GM23248 (cell line): ENCODE measurements at places on chromosomes 7 and 10. TPM values are rescaled to one million over a fixed set of nuclear protein-coding genes. Genes with fewer than 3 reads are reported as not detected.

GRCh38 chr7:2282185-2282751, 32.0 kb downstream of the SNX8 start:
- H3K27me3 ChIP-seq, result no peaks in the 10 kb centered on the region
- H3K4me3 ChIP-seq, result no peak overlapping the region
- peaks cover 12% of the 10 kb centered on the region; the same call in 1 of the 2 replicates for H3K4me1 ChIP-seq
- no peak overlapping the region for H3K27ac ChIP-seq
- H3K36me3 ChIP-seq, result no peaks in the 10 kb centered on the region

DNA sequence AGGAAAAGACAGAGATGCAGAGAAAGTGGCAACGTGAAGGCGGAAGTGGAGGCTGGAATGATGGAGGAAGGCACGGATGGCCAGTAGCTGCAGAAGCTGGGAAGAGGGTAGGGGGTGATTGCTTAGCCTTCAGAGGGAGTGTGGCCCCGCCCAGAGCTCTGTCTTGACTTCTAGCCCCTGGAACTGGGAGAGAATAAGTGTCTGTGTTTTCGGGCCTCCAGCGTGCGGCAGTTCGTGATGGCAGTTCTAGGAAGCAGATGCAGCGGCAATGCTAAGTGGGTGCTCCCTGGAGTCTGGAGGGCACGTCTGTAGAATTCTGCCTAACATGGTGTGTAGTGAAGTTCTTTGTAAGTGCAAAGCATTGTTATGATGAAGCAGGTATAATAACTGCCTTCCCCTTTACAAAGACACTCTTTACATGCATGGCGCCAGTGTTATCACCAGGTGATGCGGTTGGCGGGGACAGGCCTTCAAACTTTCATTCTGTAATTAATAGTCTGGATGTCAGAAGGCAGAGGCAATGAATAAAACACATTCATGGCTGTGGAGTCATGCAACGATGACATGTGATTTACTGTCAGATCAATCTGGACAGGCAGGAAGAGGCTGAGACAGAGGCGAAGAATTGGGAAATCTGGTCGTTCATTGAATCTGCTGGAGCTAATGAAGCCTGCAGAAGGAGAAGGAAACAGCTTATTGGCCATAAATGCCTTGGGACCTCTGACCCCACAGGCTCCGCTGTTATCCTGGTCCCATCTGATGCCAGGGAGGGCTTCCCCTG, 228.6 kb downstream of the GLRX3 start:
- DNase-seq, result no peak
- no peaks in the 10 kb centered on the region for H3K4me1 ChIP-seq
- no peak overlapping the region for H3K4me3 ChIP-seq
- no peaks in the 10 kb centered on the region for H3K27me3 ChIP-seq
- no peak overlapping the region for H3K27ac ChIP-seq

MRLN gene
- not detected in 2 replicates for polyA plus RNA-seq

- H3K4me3 ChIP-seq, result no peak overlapping the region
- peak overlapping the region; percentile 10; the same call in 1 of the 2 replicates for H3K27ac ChIP-seq
- no peaks in the 10 kb centered on the region for H3K27me3 ChIP-seq
Measured at GRCh38 chr7:80934321-80934720, 15.5 kb upstream of the SEMA3C start.

GRCh38 chr10:30791197-30791611, 161.7 kb upstream of the LYZL2 start:
- no peak overlapping the region for H3K27ac ChIP-seq
- H3K27me3 ChIP-seq, result no peaks in the 10 kb centered on the region
- H3K4me3 ChIP-seq, result no peak overlapping the region
- H3K36me3 ChIP-seq, result no peaks in the 10 kb centered on the region
- peaks cover 3% of the 10 kb centered on the region; the same call in 1 of the 2 replicates for H3K4me1 ChIP-seq
- DNase-seq, result no peak

GRCh38 chr7:143454091-143454680, 10.9 kb downstream of the TAS2R60 start:
- H3K27ac ChIP-seq, result 0 out of 2 replicates have a peak overlapping the region, but pooled peaks have one; percentile 1
- H3K4me1 ChIP-seq, result peaks cover 59% of the 10 kb centered on the region
- H3K27me3 ChIP-seq, result no peaks in the 10 kb centered on the region
- DNase-seq, result peak; percentile 36
- H3K4me3 ChIP-seq, result no peak overlapping the region

DNA sequence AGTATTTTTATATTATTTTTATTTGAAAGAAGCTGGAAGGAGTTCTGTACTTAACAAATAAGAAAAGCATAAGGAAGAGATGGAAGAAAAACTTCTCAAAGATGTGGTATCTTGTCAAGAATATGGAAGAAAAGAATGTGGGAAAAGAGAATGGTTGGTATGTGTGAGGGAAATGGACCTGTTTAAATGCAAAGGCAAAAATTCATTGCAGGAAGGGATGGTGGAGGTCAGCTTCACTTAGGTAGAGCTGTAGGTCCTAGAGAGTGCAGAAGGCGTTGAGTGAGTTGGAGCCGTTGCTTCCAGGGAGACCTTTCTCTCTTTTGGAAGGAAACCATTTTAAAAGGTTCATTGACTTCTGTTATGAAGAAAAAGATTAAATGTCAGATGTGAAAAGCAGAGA, 107.3 kb downstream of the EXOC4 start:
- peaks cover 26% of the 10 kb centered on the region for H3K4me1 ChIP-seq
- H3K36me3 ChIP-seq, result 0 out of 2 replicates have a peak, but pooled peaks cover 5% of the 10 kb centered on the region
- H3K27ac ChIP-seq, result no peak overlapping the region

CEP55 gene
- 14.9 and 16.8 TPM in 2 replicates for polyA plus RNA-seq

- H3K4me3 ChIP-seq, result no peak overlapping the region
- H3K4me1 ChIP-seq, result 0 out of 2 replicates have a peak, but pooled peaks cover 7% of the 10 kb centered on the region
- H3K27ac ChIP-seq, result no peak overlapping the region
Measured at GRCh38 chr7:158772916-158773315, 56.4 kb downstream of the ESYT2 start.

DNA sequence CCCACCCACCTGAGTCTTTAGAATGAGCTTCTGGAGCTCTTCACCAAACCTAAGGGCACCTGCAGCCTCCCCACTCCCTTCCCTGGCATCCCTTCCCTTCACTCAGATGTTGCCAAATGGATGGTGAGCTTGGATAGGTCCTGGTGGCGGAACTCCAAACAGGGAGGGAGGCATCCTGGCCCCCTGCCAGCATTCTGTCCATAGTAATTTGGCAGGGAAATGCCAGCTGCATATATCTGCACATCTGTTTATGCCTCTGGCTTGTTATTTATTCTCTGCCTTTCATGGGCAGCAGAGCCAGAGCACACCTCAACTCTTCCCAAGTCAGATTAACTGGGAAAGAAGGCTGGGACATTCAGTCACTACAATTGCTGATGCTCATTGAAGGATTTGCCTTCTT, 18.1 kb downstream of the KAZALD1 start:
- H3K27me3 ChIP-seq, result peaks cover 35% of the 10 kb centered on the region
- DNase-seq, result no peak
- H3K27ac ChIP-seq, result no peak overlapping the region
- H3K36me3 ChIP-seq, result no peaks in the 10 kb centered on the region
- H3K4me1 ChIP-seq, result no peaks in the 10 kb centered on the region

GRCh38 chr7:147708871-147709270, 881.7 kb upstream of the C7orf33 start:
- H3K27ac ChIP-seq, result no peak overlapping the region
- no peak for DNase-seq
- H3K27me3 ChIP-seq, result no peaks in the 10 kb centered on the region
- H3K4me1 ChIP-seq, result no peaks in the 10 kb centered on the region

DNA sequence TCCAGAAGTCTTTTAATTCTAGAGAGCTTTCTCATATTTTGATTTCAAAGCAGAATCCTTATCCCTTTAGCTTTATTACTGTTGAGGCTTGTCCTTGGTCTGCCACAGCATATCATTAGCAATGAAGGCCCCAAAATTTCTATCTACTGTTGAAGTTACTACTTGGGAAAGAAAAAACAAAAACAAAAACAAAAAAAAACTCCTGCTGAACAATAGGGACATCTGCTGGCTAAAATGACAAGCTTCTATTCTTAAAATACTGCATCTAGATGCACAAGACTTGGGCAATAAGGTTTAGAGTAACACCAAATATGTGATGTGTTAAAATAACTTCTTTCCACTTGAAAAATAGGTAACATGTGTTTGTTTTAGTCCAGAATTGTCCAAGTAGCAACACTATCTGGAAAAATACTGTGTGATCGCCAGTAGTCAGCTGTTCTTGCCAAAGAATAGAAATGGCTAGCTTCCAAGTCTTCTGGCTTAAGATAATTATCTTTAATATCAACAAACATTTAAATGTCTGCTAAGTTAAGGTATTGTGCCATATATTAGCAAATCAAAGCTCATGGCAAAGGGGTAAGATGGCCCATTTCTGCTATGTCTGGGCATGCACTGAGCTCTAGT, 3.8 kb upstream of the DMTF1 start:
- no peaks in the 10 kb centered on the region; the same call in 1 of the 2 replicates for H3K4me1 ChIP-seq
- no peaks in the 10 kb centered on the region for H3K27me3 ChIP-seq

GRCh38 chr7:67918158-67918557, 921.5 kb downstream of the TYW1 start:
- H3K4me1 ChIP-seq, result no peaks in the 10 kb centered on the region
- no peaks in the 10 kb centered on the region for H3K36me3 ChIP-seq
- H3K27me3 ChIP-seq, result no peaks in the 10 kb centered on the region
- no peak overlapping the region for H3K4me3 ChIP-seq

DNA sequence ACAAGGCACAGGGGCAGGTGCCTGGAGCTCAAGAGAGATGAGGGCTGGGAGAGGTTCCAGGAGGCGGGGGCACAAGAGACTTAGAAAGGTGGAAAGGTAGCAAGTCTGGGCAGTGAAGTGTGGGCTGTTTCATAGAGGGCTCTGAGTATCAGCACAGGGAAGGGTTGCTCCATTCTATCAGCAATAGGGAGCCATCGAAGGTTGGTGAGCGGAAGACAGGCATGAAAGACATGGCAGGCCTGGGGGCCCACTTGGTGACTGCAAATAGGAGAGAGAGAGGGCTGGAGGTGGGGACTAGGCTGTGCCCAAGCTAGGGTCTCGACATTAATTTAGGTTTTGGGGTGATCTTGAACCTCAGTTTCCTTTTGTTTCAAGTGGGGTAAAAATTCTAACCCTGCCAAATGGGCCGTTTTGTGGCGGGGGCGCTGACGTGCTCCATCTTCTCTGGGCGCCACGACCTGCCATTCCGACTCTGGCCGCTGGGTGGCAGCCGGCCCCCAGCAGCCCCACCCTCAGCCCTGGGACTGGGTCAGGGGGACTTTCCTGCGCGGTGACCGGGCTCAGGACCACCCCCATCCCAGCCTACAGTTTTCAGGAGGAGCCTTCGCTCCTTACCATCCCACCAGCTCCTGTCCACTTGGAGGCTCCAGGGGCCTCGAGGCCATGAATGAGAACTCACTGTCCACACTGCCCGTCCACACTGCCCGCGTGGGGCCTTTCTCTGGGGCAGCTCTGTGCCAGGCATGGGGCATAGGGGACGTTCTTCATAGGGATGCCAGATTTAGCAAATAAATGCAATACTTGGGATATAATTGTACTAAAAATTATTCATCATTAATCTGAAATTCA, 37.2 kb upstream of the PCBD1 start:
- no peaks in the 10 kb centered on the region for H3K36me3 ChIP-seq
- H3K27me3 ChIP-seq, result peaks cover 41% of the 10 kb centered on the region
- DNase-seq, result peak; percentile 46
- no peaks in the 10 kb centered on the region for H3K4me1 ChIP-seq
- no peak overlapping the region for H3K27ac ChIP-seq

GRCh38 chr10:59517996-59518395, 155.6 kb upstream of the FAM13C start:
- H3K27ac ChIP-seq, result no peak overlapping the region
- no peaks in the 10 kb centered on the region for H3K4me1 ChIP-seq
- H3K36me3 ChIP-seq, result no peaks in the 10 kb centered on the region
- DNase-seq, result no peak
- H3K27me3 ChIP-seq, result peaks cover 8% of the 10 kb centered on the region; the same call in 1 of the 2 replicates

- H3K27ac ChIP-seq, result no peak overlapping the region
- peaks cover 7% of the 10 kb centered on the region; the same call in 1 of the 2 replicates for H3K4me1 ChIP-seq
- no peaks in the 10 kb centered on the region for H3K36me3 ChIP-seq
- H3K27me3 ChIP-seq, result no peaks in the 10 kb centered on the region
- peak; percentile 73 for DNase-seq
Measured at GRCh38 chr7:101816595-101817470, 593 bp upstream of the CUX1 start.

GRCh38 chr7:98700533-98700932, 83.4 kb downstream of the NPTX2 start:
- H3K27me3 ChIP-seq, result no peaks in the 10 kb centered on the region
- no peak for DNase-seq
- no peaks in the 10 kb centered on the region for H3K36me3 ChIP-seq

DNA sequence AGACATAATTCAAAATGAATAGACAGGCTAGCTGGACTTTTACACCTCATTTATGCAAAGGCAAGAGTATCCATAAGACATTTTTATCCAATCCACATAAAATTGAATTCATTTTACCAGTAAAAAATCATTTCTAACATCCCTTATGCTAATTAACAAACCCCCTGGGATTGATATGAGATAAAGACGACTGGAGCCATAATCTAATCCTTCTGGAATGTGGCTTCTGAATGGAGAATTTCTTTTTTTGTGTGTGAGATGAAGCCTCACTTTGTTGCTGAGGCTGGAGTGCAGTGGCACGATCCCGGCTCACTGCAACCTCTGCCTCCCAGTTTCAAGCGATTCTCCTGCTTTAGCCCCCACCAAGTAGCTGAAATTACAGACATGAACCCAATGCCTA, 90.4 kb downstream of the AKR1D1 start:
- no peak overlapping the region for H3K27ac ChIP-seq
- DNase-seq, result no peak
- no peaks in the 10 kb centered on the region for H3K36me3 ChIP-seq
- no peaks in the 10 kb centered on the region for H3K27me3 ChIP-seq
- no peak overlapping the region for H3K4me3 ChIP-seq

COA1 gene
- polyA plus RNA-seq, result 54.3 and 59.5 TPM in 2 replicates

OR2A12 gene
- polyA plus RNA-seq, result not detected in 2 replicates

DNA sequence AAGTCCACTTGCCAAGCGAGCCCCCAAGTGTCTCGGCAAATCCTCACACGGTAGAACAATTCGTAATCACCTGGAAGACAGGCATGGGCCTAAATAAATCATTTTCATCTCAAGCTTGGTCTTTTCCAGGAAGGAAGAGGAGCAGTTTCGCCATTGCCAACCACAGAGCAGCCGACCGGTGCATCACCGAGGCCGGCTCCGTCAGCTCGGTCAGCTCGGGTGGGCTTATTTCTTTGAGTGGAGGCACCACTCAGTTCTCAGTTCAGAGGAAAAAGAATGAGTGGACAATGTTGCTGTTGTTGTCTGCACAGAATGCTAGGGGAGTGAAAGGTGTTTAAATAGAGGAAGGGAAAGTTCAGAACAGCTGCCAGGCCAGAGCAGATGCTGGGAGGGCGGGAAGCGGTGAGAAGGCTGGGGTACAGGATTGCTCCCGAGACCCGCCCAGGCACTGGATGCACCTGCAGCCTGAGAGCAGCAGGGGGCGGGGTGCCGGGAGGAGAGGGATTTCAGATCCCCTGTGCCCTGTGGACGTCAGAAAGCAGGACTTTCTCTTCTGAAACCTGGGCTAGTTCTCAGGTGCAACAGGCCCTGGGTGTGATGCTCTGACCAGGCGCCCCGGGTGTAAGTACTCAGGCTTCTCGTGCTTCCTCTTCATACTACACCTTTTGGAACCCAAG, 17.7 kb upstream of the IGFBP3 start:
- no peak for DNase-seq
- no peaks in the 10 kb centered on the region for H3K36me3 ChIP-seq
- no peak overlapping the region for H3K27ac ChIP-seq
- H3K4me1 ChIP-seq, result no peaks in the 10 kb centered on the region
- no peak overlapping the region for H3K4me3 ChIP-seq
